ENCODE measurements at places on chromosomes 1 and 21.

DNA sequence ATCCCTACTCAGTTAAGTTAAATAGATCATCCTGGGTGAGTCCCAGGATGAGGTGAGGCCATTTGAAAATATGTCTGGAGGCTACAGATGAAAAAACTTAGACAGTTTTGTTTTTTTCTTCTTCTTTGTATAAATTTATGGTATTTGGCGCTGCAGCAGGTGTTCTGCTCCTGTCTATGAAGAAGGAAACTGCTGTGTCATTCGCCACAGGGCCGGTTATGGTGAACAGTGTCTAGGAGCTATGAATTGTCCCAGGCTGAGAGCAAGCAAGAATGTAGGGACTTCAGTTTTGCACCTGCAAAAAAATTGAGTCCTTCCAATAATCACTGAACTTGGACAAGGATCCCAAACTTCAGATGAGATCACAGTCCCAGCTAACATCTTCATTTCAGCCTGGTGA is 674.3 kb upstream of the RGS18 start:
- no peak for DNase-seq

DNA sequence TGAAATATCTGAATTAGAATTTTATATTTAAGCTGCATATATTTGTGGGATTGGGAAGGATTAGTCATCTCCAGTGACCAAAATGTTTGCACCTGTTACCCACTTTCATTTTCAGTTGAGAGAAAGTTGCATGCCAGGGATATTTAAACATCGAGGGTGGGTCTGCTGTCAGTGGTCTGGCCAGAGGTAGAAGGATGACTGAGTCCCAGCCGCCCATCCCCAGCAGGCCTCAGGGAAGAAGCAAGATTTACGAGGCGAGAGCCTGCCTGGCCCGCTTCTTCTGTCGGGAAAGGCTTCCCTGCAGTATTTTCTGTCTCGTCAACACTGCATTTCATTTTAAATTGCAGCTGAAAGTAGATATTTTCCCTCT is 1.4 kb upstream of the MAN1C1 start:
- DNase-seq, result no peak

DNA sequence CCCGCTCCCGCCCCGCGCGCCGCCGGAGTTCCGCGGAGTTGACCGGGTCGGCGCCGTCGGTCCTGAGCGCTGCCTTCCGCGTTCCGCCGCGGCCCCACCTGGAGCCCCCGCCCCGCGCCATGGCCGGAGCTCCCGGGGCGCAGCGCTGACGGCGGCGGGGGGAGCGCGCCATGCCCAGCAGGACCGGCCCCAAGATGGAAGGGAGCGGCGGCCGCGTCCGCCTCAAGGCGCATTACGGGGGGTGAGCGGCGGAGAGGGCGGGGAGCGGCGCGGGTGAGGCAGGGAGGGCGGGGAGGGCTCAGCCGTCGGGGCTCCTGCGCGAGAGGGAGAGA is 216 bp downstream of the PRKCZ start:
- DNase-seq, result no peak

- DNase-seq, result no peak
These were observed 205.5 kb downstream of the GPATCH2 start for GRCh38 chr1:217425422-217425821.

DNA sequence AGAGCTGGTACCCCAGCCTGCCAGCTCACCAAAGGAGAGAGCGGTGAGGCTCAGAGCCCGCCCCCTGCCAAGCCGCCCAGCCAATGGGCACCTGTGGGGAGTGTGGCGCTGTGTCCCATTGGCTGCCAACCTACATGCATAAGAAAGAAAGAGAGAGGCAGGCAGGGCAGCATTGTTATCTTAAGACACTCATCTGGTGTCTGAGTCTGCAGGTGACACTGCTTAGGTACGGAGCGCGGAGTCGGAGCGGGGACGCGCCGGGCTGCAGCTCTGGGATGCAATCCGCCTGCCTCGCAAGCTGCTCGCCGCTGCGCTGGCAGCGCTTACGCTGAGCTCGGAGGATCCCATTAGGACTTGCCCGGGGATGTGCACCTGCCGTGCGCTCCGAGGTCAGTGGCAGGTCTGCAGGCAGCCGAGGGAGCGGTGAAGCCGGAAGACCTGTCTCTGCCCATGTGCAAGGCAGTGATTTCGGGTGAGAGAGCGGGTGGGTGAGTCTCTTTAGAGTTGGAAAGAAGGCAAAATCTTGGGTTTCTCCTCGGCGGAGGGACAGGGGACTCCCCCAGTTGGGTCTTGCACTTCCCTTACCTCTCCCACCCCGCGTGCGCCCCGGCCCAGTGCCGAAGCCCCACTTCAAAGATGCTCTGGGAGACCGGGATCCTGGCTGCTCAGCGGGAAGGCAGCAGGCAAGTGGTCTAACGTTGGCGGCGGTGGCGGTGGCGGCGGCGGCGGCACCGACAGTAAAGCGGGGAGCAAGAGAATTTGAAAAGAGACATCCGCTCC is at the start of gene BRINP2:
TSS of gene BRINP2 (plus strand) at position 203 of the 780 bp plus-strand sequence. CDS start 58,919 bp downstream, outside the sequence.
- no peak for DNase-seq

DNA sequence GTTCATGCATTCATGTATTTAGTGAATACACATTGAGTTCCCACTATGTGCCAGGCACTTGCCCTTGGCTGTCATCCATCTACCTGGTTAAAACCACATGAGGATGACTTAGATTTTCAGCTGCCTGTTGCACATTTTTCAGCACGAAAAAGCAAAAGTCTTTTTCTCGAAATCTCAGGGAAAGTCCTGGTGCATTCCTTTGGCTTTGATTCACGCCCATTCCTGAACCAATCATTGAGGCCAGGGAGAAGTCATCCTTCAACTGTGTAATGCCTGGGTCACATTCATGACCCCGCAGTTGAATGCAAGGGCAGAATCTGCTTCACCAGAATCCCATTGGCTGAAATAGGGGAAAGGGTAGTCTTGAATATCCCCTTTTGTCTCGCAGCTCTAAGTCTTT is 84.4 kb downstream of the RNF220 start:
- DNase-seq, result no peak

GRCh38 chr1:52360595-52360968 is 5.4 kb downstream of the CC2D1B start:
- DNase-seq, result no peak

- DNase-seq, result no peak
These were observed 8.8 kb downstream of the ATP5IF1 start for GRCh38 chr1:28244549-28245251.

DNA sequence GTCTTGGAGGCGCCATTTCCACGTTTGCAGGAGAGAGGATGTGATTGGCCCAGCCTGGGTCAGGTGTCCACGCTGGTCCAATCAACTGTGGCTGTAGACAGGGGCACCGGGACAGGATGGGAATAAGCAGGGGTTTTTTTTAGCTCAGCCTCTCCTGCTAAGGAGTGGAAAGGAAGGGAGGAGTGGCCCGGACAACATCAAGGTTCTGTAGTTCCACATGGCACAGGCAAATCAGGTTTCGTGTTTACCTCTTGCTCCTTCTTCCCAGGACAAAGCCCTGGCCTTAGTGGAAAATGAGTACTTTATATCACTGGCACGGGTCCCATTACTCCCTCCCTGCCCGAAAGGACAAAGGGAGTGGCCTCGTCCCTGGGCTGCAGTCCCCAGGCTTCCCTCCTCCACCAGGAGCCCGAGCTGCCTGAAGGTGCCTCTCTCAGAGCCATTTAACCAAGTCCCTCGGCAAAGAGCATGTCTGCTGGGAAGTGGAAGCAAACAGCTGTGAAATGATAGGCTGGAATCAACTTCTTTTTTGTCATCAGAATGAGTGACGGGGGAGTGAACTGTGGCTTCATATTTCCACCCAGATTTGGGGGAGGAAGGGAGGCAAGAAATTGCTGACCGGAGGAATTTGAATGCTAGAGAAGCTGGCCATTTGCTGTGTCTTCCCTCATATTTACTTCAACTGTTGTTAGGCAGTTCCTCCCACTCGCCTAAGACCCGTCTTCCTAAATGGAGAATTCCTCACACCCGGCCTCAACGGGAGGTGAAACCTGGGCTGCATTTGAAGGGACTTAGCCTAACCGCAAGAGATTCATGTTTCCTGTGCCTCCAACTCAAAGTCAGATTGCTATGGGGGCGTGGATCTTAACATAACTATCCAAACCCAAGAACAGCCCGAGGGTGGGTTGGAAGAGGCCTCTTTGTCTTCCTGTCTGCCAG is 84.9 kb upstream of the SLC44A3 start:
- DNase-seq, result no peak

DNA sequence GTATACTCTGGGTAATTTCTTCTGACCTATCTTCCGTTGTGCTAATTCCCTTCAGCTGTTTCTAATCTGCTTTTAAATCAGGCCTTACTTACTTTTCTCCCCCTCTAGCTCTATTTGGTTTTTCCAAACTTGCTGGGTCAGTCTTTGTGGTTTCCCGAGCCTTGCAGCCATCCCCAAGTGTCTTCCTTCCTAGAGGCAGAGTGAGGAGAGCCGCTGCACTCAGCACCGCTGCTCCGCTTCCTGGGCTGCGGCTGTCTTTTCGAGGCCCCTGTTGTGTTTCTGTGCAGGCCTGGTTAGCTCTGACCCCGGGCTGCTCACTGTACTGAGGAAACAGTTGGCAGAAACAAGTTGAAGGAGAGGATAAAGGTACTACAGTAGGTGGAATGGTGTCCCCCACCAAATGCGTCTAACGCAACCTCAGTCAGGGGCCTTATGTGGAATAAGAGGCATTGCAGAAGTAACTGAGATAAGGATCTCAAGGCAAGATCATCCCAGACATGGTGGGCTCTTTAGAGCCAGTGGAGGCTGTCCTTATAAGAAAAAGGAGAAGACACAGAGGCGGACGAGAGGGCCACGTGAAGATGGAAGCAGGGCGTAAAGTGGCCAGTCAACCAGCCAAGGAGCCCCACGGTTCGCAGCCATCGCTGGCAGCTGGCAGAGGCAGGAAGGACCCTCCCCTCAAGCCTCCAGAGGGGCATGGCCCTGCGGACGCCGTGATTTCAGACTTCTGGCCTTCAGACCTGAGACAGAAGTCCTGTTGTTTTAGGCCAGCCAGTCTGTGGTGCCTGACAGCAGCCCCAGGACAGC is 10.5 kb downstream of the WNT9A start:
- no peak for DNase-seq

- no peak for DNase-seq
These were observed 12.3 kb upstream of the IL22RA1 start for GRCh38 chr1:24155011-24155782.

- DNase-seq, result no peak
These were observed 8.9 kb downstream of the ADSS2 start for GRCh38 chr1:244442850-244443249.

GRCh38 chr1:151476083-151476482 is 16.8 kb upstream of the POGZ start:
- no peak for DNase-seq

DNA sequence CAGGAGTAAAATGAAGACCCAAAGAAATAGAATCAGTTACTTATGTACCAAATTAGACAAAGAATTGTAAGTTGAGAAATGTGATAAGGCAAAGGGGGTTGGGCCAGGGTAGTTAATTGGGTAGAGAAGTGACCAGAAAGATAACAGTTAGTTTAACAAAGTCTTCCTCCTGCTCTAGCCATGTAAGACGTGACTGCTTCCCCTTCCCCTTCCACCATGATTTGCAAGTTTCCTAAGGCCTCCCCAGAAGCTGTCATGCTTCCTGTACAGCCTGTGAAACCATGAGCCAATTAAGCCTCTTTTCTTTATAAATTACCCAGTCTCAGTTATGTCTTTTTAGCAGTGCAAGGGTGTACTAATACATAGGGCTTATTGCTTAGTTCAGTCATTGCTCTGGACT is 142.0 kb upstream of the PDE4B start:
- no peak for DNase-seq

DNA sequence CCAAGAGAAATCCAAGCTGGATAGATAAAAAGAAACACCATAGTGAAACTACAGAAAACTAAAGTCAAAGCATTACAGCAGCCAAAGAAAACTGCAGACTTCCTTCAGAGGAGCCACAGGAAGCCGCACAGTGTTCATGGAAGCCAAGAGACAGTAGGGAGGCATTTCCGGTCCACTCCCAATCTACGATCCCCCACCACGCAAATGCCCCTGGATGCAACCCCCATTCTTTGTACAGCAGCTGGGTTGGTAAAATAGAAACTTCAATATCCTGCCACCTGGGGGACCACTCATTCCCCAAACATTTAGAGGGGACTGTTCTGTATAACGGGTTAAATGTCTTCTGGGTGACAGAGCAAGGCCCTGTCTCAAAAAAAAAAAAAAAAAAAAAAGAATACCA is 43.9 kb upstream of the TSPEAR start:
- no peak for DNase-seq

DNA sequence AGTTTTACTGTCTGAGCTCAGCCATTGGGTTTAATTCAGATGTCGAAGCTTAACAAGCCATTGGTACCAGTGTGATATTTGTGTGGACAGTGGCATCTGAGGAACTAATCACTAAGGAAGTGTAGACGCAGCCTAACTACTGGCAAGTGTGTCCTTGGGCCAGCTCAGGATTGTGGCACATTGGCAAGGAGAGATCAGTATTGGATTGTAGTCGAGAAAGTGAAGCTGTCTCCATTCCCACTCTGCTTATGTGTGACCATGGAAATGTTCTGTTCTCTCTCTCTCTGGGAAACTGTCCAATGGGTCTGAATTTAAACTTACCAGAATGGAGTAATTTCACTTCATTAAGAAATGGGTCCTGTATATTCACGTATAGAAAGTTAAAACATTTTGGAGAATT is 112.2 kb downstream of the ITSN1 start:
- DNase-seq, result no peak

DNA sequence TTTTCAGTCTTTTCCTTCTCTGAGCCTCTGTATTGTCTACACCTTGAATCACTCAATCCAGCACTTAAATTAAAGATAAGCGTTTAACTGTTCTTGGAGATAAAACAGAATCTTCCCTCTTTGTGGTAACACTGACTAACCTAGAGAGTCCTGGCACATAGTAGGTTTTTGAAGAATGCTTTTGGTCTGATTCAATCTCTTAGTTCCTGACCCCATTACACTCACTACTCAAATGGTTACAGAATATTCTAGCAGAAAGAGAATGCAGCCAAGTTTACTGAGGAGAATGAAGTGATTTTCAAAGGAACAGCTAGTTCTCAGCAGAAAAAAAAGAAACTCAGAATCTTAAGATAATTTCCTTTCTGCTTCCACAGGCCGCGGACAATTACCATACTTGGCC is 309.2 kb upstream of the PRMT6 start:
- DNase-seq, result no peak

- peak; percentile 35 for DNase-seq
These were observed 717 bp downstream of the YBX1 start for GRCh38 chr1:42682739-42683531.

DNA sequence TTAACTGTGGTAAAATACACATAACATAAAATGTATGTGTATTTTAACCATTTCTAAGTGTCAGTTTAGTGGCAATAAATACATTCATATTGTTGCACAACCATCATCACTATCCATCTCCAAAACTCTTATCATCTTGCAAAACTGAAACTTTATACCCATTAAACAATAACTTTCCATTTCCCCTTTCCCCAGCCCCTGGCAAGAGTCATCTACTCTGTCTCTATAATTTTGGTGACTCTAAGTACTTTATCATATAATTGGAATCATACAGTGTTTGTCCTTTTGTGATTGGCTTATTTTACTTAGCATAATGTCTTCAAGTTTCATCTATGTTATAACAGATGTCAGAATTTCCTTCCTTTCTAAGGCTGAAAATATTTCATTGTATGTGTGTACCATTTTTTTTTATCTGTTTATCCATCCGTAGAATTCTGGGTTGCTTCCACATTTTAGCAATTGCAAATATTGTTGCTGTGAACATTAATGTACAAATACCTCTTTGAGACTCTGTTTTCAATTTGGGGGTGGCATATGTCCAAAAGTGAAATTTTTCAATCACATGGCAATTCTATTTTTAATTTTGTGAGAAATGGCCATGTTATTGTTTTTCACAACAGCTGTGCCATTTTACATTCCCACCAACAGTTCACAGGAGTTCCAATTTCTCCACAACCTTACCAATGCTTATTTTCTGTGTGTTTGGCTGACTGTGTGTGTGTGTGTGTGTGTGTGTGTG is 153.9 kb upstream of the GORAB start:
- DNase-seq, result no peak

Measured in stimulated activated CD4-positive, alpha-beta T cell treated with anti-CD3 and anti-CD28 coated beads, Interleukin-1b, Interleukin-23, amount 100 ng/mL, for 1 hour (primary cell).